Body of pancreas (tissue), 4 donors: ENCODE measurements at places on chromosomes 6 and 20. TPM values are rescaled to one million over a fixed set of nuclear protein-coding genes. Genes with fewer than 3 reads are reported as not detected.

- no peaks in the 10 kb centered on the region for H3K4me1 ChIP-seq
- H3K4me3 ChIP-seq: no peak overlapping the region
- H3K27ac ChIP-seq: no peak overlapping the region
- H3K27me3 ChIP-seq: no peaks in the 10 kb centered on the region
- no peak for DNase-seq
Observed at GRCh38 chr20:24523661-24524060, 54.2 kb downstream of the SYNDIG1 start.

GRCh38 chr6:43181942-43182860 lies at the start of gene CUL9:
CUL9 (plus strand) TSS chr6:43182196; CDS start chr6:43184311, 2,115 bp downstream.
- peaks cover 19% of the 10 kb centered on the region for H3K4me1 ChIP-seq
- peaks cover 4% of the 10 kb centered on the region for H3K36me3 ChIP-seq
- H3K27me3 ChIP-seq: no peaks in the 10 kb centered on the region
- DNase-seq: peak; percentile 87
- peak within 1 kb of the TSS; percentile 33 for H3K4me3 ChIP-seq

The UBD gene
- 9.9 TPM for total RNA-seq

The RIMS1 gene
- total RNA-seq: 0.78 TPM

The DNAH8 gene
- not detected for total RNA-seq

GRCh38 chr6:109854541-109855308 lies 123.4 kb upstream of the GPR6 start:
- no peak overlapping the region for H3K27ac ChIP-seq
- no peak overlapping the region for H3K4me3 ChIP-seq
- H3K4me1 ChIP-seq: no peaks in the 10 kb centered on the region
- no peaks in the 10 kb centered on the region for H3K27me3 ChIP-seq
- no peak for DNase-seq

DNA sequence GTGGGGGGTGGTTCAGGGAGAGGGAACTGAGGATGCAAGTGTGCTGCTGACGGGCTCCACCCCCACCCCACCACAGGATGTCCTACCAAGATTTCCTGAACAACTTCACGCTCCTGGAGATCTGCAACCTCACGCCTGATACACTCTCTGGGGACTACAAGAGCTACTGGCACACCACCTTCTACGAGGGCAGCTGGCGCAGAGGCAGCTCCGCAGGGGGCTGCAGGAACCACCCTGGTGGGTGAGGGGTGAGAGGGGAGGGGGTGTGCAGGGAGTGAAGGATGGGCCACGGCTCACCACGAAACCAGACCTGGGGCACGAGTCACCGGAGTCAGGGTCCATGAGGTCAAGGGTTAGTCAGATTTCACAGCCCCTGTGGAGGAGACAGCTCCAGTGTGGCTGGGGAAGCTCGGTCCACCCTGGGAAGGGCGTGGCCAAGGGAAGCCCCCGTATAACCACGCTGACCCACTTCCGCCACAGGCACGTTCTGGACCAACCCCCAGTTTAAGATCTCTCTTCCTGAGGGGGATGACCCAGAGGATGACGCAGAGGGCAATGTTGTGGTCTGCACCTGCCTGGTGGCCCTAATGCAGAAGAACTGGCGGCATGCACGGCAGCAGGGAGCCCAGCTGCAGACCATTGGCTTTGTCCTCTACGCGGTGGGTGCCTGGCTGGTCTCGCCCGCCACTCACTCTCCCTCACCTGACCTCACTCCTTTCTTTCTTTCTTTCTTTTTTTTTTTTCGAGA lies 18.3 kb downstream of the CAPN11 start:
- H3K27ac ChIP-seq: no peak overlapping the region
- no peak overlapping the region for H3K4me3 ChIP-seq
- DNase-seq: no peak

- no peak overlapping the region for H3K4me3 ChIP-seq
- peaks cover 19% of the 10 kb centered on the region for H3K27me3 ChIP-seq
- peaks cover 13% of the 10 kb centered on the region for H3K4me1 ChIP-seq
- H3K36me3 ChIP-seq: no peaks in the 10 kb centered on the region
- H3K27ac ChIP-seq: no peak overlapping the region
Observed at GRCh38 chr20:680638-681187, 5.1 kb upstream of the SCRT2 start.
